ENCODE measurements at places on chromosomes 6 and 20. TPM values are rescaled to one million over a fixed set of nuclear protein-coding genes. Genes with fewer than 3 reads are reported as not detected.
A peak's percentile ranks its signal among the peaks of the same experiment; 100 is the strongest.

- no peak for DNase-seq
Measured at GRCh38 chr20:6993511-6993910, 226.0 kb downstream of the BMP2 start.

C6orf132 gene
- total RNA-seq: 10.5 TPM

GRCh38 chr20:32877507-32877906, 18.8 kb downstream of the EFCAB8 start:
- DNase-seq: no peak

GRCh38 chr6:126118936-126119335, 132.6 kb downstream of the TRMT11 start:
- no peak for DNase-seq

- peak; percentile 66 for DNase-seq
Measured at GRCh38 chr6:157597461-157598312, 216.7 kb downstream of the ZDHHC14 start.

- DNase-seq: no peak
Measured at GRCh38 chr20:49831770-49832631, 19.4 kb downstream of the SLC9A8 start.

PPP1R3D gene
- total RNA-seq: 3.9 TPM

FOXA2 gene
- 16.1 TPM for total RNA-seq

Data from pancreas (tissue), 10 donors.